Esophagus muscularis mucosa (tissue), 4 donors: ENCODE measurements at places on chromosomes 12 and 14. TPM values are rescaled to one million over a fixed set of nuclear protein-coding genes. Genes with fewer than 3 reads are reported as not detected.

GRCh38 chr14:74973003-74973653 is 17.7 kb upstream of the PGF start:
- DNase-seq = no peak

- DNase-seq = no peak
These were observed 23.8 kb downstream of the PXN start for GRCh38 chr12:120241561-120242274.

DNA sequence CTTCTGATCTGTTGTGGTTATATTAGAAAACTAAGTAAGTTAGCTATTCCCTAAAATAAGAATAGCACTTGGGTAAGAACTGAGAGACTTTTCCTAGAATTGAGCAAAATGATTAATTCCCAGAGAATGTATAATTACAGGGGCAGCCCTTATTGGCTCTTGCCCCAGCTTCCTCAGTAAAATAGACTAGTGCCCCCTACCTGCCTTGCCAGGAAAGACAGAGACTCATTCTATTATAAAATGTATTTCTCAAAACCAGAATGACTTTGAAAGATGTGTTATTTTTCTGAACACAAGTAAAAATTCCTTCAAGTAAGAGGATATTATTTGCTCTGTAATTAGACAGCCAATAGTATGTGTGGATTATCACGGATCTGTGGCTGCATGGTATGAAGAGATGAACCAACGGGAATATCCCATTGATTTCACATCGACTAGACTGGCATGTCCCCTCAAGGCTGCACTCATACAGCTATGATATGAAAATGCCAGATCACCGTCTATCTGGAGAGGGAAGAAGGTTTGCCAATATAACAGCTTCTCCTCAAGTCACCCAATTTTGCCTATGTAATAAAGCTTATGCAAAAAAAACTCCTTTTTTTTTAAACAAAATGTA is 7.4 kb upstream of the GLRX5 start:
- no peak for DNase-seq

The CRY1 gene
- total RNA-seq = 33.2 TPM

DNA sequence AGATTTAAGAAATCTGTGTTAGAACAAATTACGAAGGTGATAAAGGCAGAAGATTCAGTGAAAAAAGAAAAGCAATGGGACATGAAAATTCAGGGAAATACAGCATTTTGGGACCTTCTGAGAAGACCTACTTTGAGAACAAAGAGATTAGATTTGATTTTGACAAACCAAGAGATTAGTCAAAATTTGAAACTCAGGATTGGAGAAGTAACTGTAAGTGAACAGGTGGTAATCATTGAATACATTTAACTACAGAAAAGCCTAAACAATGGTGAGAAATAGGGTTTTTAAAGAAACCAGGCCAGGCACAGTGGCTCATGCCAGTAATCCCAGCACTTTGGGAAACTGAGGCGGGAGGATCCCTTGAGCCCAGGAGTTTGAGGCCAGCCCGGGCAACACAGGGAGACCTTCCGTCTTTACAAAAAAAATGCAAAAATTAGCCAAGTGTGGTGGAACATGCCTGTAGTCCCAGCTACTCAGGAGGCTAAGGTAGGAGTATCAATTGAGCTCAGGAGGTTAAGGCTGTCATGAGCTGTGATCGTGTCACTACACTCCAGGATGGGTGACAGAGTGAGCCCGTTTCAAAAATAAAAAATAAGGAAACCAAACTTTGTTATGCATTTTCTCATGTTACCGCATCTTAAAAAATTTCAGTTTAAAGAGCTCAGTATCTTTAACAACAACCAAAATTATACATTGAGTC is 8.9 kb upstream of the SAV1 start:
- no peak for DNase-seq

The PHLDA1 gene
- total RNA-seq = 5.4 TPM
